ENCODE measurements at places on chromosomes 3 and 15.

DNA sequence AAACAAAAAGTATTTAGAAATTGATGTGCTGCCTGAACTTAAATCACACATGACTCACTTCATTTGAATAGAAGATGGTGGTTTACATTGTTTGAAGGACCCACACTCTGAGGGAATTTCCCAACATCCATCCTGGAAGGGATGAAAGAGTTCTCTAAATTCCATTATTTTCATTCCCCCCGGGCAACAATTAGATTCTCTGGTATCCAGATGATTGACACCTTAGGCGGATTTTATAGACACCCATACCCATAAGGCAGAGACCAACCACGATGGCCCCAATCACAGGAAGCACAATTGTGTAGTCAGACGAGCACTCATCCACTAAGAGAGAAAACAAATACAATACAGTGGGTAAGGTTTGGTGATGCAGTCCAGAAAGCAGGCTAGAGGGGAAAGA, 24.6 kb upstream of the MCCC1 start:
- DNase-seq: no peak
- H3K4me3 ChIP-seq: no peak overlapping the region
- H3K27ac ChIP-seq: no peak overlapping the region
- no peaks in the 10 kb centered on the region for H3K27me3 ChIP-seq
- no peaks in the 10 kb centered on the region for H3K36me3 ChIP-seq
- H3K4me1 ChIP-seq: no peaks in the 10 kb centered on the region

DNA sequence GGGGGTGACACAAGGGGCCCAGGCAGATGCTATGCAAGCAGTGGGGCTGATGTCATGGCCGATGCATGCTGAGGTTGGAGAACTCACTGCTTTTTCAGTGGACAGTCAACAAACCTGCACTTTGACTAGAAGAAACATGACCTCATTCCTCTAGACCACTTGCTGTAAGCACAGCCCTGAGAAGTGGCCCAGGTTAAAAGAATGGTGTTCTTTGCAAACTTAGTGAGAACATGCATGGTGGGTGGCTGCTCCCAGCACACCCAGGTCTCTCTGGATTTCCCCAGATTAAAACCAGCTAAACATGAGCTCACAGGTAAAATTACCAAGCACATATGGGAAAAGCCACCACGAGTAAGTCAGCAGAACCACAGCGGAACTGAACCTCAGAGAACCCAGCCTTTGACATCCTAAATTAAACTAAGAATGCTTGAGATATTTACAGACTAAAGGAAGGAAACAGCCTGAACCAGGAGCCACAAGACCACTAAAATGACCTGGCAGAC, 15.5 kb downstream of the DLEC1 start:
- DNase-seq: no peak
- H3K27me3 ChIP-seq: no peaks in the 10 kb centered on the region
- no peaks in the 10 kb centered on the region for H3K4me1 ChIP-seq
- H3K27ac ChIP-seq: no peak overlapping the region
- H3K4me3 ChIP-seq: no peak overlapping the region

- no peaks in the 10 kb centered on the region for H3K36me3 ChIP-seq
- H3K4me3 ChIP-seq: peak overlapping the region; percentile 20
- H3K27me3 ChIP-seq: no peaks in the 10 kb centered on the region
- peaks cover 88% of the 10 kb centered on the region for H3K4me1 ChIP-seq
Observed at GRCh38 chr3:152284906-152285305, 16.2 kb downstream of the MBNL1 start.

DNA sequence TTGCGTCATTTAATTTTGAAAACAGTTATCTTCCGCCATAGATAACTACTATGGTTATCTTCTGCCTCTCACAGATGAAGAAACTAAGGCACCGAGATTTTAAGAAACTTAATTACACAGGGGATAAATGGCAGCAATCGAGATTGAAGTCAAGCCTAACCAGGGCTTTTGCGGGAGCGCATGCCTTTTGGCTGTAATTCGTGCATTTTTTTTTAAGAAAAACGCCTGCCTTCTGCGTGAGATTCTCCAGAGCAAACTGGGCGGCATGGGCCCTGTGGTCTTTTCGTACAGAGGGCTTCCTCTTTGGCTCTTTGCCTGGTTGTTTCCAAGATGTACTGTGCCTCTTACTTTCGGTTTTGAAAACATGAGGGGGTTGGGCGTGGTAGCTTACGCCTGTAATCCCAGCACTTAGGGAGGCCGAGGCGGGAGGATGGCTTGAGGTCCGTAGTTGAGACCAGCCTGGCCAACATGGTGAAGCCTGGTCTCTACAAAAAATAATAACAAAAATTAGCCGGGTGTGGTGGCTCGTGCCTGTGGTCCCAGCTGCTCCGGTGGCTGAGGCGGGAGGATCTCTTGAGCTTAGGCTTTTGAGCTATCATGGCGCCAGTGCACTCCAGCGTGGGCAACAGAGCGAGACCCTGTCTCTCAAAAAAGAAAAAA, 1.2 kb downstream of the B2M start:
- H3K36me3 ChIP-seq: peaks cover 57% of the 10 kb centered on the region
- peak overlapping the region; percentile 79 for H3K4me3 ChIP-seq
- peak overlapping the region; percentile 100 for H3K27ac ChIP-seq
- H3K27me3 ChIP-seq: no peaks in the 10 kb centered on the region

DNA sequence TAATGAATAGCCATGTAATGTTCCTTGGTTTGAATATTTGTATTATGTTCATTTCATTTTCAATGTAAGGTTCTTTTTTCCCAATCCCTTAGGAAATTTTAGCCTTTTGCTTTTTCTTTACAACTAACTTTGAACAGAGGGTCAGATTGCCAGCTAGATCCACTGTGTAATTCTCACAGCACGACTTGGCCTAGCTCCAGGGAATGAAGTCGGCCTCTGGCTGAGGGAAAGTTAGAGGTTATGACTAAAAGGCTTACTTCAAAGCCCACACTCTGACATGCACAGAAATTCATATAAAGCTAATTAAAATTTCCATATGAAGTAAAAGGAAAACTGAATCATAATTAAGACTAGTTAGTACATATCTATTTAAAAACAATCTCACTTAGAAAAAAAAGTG, 38.7 kb downstream of the ROBO1 start:
- H3K27ac ChIP-seq: no peak overlapping the region
- H3K4me1 ChIP-seq: no peaks in the 10 kb centered on the region
- DNase-seq: no peak
- H3K36me3 ChIP-seq: no peaks in the 10 kb centered on the region

GRCh38 chr3:127145266-127145665, 47.7 kb upstream of the PRR23E start:
- no peaks in the 10 kb centered on the region for H3K36me3 ChIP-seq
- no peak overlapping the region for H3K4me3 ChIP-seq
- H3K27ac ChIP-seq: no peak overlapping the region
- no peaks in the 10 kb centered on the region for H3K4me1 ChIP-seq
- DNase-seq: no peak
- H3K27me3 ChIP-seq: no peaks in the 10 kb centered on the region

GRCh38 chr3:138845771-138846173, 11.0 kb upstream of the PIK3CB start:
- H3K4me1 ChIP-seq: no peaks in the 10 kb centered on the region
- no peaks in the 10 kb centered on the region for H3K36me3 ChIP-seq
- no peak for DNase-seq
- H3K27ac ChIP-seq: no peak overlapping the region

DNA sequence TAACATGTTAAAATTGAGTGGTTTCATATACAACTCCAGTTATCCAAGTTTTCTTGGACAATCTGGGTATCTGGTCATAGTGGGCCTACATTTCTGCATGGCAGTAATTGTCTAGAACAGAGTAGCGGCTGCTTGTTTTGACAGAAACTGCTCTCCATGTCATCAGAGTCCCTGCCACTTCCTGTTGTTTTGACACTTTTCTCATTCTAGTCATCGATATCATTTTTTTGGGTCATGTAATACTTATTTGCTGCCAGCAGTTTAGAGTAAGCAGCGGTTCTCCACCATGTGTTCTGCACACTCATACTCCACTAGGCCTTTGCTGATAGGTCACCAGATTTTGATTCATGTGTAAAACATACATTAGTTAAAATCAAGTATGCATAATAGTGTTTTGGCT, 81.5 kb downstream of the SLC25A26 start:
- DNase-seq: peak; percentile 75
- no peaks in the 10 kb centered on the region for H3K36me3 ChIP-seq
- H3K4me3 ChIP-seq: no peak overlapping the region
- H3K27ac ChIP-seq: peak overlapping the region; percentile 94

DNA sequence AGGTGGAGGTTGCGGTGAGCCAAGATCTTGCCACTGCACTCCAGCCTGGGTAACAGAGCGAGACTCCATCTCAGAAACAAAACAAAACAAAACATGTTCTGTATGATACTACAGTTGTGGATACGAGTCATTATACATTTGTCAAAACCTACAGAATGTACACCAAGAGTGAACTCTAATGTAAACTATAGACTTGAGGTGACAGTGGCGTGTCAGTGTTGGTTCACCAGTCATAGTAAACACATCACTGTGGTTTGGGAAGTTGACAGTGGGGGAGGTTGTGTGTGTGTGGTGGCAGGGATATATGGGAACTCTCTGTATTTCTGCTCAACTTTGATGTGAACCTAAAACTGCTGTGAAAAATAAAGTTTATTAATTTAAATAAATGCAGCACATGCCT, 33.0 kb upstream of the GNB5 start:
- peaks cover 24% of the 10 kb centered on the region for H3K4me1 ChIP-seq
- H3K4me3 ChIP-seq: no peak overlapping the region
- DNase-seq: no peak
- no peaks in the 10 kb centered on the region for H3K27me3 ChIP-seq
- no peak overlapping the region for H3K27ac ChIP-seq
- no peaks in the 10 kb centered on the region for H3K36me3 ChIP-seq

GRCh38 chr3:12476238-12476897, 7.9 kb upstream of the TSEN2 start:
- peaks cover 3% of the 10 kb centered on the region for H3K4me1 ChIP-seq
- H3K4me3 ChIP-seq: no peak overlapping the region
- no peak overlapping the region for H3K27ac ChIP-seq
- no peaks in the 10 kb centered on the region for H3K27me3 ChIP-seq

DNA sequence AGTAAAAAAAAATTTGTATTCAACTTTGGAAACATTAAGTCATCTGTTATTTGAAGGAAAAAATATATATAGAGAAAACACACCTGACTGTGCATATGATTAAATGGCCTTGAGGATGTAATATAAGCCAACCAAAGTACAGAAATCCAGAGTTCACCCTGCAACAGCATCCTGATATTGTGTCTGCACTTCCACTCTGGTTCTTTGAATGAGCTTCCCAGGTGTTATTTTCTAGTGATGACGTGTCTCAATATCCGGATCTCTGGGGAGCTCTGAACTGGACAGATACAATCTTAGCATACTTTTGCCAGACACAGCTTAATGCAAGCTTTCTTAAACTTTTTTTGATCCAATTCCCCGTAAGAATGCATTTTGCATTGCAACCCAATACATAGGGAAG, 19.5 kb upstream of the PIK3CB start:
- no peaks in the 10 kb centered on the region for H3K27me3 ChIP-seq
- no peak for DNase-seq
- no peaks in the 10 kb centered on the region for H3K4me1 ChIP-seq

DNA sequence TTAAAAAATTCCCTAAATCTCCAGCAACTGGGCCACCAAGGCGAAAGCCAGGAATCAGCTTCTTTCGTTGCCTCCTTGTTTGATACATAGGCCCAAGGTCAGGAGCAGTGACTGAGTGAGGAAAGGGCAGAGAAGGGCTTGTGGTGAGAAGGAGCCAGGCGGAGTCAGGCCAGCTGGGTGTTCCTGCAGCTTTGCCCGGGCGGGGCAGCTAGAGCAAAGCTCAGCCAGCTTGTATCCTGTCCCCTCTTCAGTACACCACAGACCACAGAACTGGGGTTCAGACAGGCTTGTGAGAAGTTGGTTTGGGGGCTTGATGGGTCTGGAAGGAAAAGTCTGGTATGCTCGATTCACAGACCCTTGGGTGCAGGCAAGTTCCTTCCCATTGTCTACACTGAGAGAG, 52.6 kb downstream of the CCK start:
- no peaks in the 10 kb centered on the region for H3K27me3 ChIP-seq
- peaks cover 52% of the 10 kb centered on the region for H3K4me1 ChIP-seq
- DNase-seq: peak; percentile 16
- no peak overlapping the region for H3K27ac ChIP-seq
- no peak overlapping the region for H3K4me3 ChIP-seq
